G401 (cell line): ENCODE measurements at places on chromosomes 3 and 15. TPM values are rescaled to one million over a fixed set of nuclear protein-coding genes. Genes with fewer than 3 reads are reported as not detected.

The SOX2 gene
- not detected in 2 replicates for total RNA-seq

DNA sequence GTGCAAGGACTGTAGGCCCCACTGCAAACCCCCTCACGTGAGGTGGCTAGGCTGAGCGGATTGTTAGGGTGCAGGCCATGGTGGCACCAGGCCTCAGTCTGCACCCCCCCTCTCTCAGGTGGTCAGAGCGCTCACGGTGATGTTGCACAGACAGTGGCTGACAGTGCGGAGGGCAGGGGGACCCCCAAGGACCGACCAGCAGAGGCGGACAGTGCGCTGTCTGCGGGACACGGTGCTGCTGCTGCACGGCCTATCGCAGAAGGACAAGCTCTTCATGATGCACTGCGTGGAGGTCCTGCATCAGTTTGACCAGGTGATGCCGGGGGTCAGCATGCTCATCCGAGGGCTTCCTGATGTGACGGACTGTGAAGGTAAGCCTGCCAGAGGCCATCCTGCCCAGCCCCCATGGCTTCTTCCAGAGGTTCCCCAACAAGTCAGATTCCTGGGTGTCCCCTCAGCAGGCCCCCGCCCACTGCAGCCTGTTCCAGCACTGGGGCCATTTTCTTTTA lies 18.2 kb downstream of the ATRIP start:
- no peak for DNase-seq

The MED12L gene
- not detected in 2 replicates for total RNA-seq

DNA sequence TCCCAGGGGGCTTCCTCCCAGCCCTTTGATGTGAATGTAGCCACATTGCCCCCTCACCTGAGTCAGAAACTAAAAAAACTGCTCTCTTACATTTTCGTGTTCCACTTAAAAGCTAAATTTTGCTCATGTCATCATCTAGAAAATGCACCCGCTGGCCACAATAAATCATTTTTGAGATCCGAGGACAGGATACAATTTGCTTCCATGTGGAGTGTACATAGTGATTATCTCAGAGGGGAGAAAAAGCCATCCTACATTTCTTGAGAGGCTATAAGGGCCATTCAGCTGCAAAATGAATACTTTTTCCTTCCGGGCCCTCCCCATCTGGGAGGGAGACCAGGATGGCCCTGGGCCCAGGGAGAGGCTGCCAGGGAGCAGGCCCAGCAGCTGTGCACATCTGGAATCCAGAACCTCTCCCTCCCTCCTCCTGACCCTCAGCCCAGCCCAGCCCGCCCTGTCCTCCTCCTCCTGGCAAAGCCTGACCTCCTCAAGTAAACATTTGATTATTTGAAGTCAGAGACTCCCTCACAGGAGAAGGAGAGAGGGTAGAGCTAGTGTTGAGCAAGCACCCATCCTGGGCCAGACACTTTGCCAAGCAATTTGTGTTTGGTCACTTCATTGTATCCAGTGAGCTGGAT lies 59.1 kb downstream of the CORO2B start:
- no peak for DNase-seq

The CRABP1 gene
- total RNA-seq = not detected in 2 replicates

- no peak for DNase-seq
Measured at GRCh38 chr15:68379759-68380290, 52.1 kb downstream of the ITGA11 start.

DNA sequence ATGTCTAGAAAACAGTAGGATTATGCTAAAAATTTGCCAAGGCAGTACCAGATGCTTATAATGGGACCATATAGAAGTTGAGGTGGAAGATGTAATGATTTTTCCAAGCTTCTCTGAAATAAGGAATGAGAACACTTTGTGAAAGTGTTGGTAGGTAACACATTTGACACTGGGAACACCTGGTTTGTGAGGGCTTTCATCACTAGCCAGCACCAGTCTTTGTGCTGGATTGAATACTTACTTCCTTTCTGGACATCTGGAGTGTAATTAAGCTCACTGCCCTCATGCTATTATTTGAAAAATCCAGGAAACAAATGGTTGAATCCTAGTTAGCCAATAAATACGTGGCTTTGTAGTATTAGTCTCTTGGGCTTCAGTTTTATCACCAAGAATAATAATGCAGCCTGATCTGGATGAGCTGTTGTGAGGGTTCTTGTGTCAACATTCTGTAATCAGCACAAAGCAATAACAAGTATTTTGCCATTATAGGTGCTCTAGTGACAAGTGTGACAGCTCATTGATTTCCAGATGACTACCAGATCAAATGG lies 12.9 kb downstream of the CCDC80 start:
- DNase-seq = no peak

DNA sequence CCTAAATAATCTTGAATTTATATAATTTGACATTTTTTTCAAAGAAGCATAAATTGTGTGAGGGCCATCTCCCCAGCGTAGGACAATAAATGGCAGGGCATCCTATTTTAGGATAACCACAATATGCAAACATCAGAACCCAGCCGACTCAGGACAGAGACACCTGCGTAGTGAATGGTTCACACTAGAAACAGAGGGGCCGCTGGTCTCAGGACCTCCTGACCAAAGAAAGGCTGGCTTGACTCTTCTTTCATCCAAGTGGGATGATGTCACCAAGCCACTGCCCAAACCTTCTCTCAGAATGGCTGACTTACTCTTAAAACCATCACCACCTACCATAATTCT lies 162.1 kb downstream of the FOXP1 start:
- DNase-seq = no peak

- no peak for DNase-seq
Measured at GRCh38 chr15:75786575-75786947, 56.7 kb upstream of the UBE2Q2 start.

GRCh38 chr3:186759231-186759930 lies 24.0 kb upstream of the EIF4A2 start:
- no peak for DNase-seq

DNA sequence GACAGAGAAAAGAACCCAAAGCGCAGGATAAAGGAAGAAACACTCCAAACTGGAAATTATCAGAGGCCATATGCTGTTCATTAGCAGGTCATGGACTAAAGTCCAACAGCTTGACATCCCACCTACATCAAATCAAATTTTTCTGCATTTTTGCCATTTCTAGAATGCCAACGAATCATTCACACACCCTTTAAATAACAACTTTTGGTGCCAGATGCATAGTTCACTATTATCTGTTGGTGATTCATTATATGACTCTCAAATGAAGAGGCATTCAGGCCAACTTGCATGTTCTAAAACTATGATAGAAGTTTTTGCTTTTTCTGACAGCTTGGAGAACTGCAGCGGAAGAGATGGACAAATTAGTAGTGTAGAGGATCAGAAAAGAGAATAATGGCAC lies 529.8 kb upstream of the NAALADL2 start:
- DNase-seq = no peak

GRCh38 chr3:125043599-125044151 lies 12.1 kb downstream of the HEG1 start:
- DNase-seq = no peak
